HuH-7.5 (cell line): ENCODE measurements at places on chromosomes 7 and 10.

DNA sequence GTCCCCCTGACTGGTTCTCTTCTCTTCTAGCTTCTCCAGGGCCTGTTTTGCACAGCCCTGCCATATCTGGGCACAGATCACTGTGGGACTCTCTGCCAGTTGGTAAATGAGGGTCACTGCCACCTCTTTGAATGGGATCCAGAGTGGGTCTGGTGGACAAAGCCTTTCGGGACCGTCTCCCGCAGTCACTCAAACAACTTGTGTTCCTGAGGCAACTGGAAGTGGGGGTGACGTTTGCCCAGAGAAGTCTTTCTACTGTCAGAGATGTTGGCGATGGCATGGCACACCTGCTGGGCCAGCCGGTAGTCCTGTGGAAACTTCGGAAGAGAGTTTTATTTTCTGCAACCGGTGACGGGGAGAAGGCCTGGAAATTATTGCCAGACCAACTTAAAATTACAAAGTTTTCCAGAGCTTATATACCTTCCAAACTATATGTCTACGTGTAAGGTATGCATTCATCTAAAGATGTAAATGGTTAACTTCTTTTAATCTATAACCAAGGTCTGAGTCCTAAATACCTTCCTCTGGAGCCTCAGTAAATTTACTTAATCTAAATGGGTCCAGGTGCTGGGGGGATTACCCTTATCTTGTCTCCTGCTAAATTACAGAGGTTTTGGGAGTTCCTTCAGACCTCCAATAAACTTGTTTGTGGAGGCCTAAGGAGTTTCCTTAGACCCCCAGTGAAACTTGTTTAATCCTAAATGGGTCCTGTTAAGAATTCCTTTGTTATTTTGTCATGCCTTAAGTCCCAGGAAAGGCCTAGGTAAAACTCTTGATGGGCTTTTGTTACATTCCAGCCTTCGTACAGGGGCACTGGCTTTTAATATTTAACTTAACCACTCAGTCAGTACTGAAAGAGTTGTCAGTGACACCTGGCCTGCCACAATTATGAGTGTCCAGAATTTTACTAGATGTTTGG lies 94.0 kb downstream of the NPSR1 start:
- no peak for DNase-seq

DNA sequence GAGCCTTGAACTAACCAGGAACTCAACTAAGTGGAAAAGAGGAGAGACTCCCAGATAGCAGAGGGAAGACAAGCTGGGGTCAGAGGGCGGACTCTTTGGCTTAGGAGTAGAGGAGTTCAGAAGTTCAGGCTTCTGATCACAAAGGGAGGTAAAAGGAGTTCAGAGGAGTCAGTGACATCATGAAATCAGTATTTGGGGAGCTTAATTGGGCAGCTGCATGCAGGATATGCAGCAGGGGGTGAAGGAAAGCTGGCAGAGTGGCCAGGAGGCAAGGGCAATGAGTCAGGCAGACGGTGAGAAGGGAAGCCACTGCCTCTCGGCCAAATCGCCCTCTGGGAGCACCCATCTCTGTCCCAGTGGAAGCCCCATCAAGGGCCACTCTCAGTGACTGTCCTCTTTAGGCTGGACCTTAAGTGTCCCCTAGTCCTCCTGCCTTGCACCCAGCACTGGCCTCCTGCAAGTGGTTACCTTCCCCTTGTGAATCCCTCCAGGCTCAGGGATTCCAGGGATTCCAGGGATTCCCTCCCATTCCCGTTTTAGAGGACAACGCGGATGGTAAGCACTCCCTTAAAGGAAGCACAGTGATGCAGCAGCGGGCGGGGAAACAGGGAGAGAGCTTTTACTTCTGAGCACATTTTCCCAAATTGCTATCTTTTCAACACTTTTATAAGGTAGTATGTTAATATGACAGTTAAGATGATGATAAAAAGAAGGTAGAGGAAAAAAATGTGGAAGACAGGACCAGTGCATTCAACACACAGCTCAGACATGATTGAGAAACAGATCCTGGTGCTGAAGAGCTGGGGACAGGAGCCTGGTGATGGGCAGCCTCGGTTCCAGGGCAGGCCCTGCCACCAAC lies 72.6 kb downstream of the KCNMA1 start:
- DNase-seq = no peak

DNA sequence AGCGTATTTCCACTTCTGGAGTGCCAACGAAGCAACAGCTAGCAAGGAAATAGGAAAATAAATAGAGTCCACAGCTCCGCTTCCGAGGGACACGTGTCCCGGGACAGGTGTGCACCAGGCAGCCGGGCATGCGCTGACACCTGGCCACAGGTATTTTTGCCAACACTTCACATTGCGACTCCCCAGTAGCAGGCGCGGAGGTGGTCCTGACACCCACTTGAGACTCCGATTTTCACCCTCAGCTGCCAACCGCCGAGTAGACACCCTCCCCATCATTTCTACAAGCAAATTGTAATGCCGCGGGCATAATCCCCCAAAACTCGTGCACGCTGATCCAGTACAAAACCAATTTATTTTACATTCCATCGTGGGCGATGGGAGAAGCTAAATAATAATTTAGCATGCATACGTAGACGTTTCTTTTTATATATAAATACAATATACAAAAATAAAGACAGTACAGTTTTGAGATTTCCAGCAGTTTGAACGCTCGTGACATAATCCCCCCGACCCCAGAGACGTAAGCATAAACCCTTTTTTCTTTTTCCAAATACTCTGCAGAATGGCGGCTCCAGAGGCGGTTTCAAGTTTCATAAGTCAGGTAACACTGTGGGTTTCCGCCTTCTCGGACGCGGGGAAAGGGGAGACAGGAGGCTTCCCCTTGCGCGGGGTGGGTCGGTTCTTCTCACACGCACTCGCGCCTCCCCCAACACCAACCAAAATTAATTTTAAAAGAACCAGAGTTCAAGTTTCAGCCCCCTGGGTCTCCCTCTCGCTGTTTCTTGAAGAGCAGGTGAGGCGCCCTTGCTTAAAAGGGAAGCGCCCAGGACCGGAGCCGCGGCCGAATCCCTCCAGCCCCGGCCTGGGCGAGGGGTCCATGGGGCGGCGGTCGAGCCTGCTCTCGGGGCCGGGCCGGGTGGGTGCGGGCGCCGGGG lies 5.7 kb downstream of the MNX1 start:
- no peak for DNase-seq

GRCh38 chr10:98457721-98458120 lies 11.0 kb upstream of the HPS1 start:
- DNase-seq = no peak

DNA sequence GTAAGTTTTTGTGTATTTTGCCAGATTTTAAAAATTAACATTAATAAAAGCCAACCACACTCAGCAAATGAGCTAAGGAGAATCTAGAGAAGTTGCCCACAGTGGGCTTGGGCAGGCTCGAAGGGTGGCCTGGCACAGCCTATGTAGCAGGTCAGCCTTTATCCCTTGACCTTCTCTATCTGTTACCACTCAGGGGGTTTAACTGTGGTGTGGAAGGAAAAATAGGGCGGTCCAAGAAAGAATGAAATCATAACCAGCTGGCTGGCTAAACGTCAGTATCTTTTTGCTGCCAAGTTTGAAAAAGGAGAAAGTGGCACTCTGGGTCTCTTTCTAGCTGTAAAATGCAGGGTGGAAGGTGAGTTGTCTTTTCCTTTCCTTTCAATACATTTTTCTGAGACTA lies 130.3 kb upstream of the ASAH2 start:
- no peak for DNase-seq

- DNase-seq = no peak
Observed at GRCh38 chr10:96501985-96502384, 11.7 kb downstream of the TLL2 start.

DNA sequence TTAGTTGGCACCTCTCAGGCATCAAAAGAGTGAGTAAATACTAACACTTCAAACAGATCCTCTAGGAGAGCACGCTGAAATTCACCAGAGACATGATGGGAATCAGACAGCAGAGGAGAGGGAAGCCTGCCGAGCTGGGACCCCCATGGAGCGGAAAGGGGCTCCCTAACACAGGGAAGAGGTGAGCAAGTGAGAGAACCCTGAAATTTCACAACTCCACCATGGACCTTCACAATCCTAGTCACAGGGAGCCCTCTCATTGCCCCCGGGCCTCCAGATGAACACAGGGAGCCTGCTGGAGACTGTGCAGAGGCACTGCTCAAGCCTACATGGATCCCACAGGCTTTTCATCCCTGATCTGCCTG lies 59.2 kb upstream of the ANTXRL start:
- no peak for DNase-seq

DNA sequence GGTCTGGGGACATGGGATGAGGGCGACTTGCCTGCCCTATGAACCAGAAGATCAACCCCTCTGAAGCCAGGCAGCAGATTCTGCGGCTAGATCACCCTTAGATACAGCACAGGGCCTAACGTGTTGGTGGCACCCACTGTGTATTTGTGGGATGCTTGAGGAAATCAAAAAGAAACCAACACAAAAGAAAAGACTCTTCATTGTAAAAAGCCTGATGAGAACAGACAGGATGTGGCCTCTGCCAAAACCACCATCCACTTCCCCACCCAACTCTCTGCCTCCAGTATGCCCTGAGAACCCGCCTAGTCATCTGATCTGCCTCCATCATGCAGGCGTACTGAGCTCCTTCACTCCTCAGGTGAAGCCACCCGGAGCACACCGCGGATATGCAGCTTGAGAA lies 97.2 kb upstream of the INSYN2A start:
- no peak for DNase-seq

DNA sequence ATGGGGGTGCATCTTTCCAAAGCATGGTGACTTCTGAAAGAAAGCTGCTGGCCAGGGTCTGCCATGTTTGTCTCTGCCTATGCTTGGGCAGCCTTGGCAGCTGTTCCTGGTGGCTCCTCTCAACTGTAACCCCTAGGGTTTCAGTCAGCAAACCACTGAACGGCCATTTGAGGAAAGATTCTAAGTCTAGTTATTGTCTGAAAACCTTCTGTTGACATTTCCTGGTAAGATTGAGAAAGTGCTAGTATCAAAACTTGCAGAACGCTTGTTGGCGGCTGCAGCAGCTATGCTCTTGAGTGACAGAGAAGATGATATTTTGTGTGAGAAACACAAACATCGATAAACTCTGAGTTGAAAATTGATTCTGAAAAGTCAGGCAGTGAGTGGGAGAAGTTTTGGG lies 523.1 kb downstream of the LRMDA start:
- DNase-seq = no peak

GRCh38 chr10:93757801-93758507 lies at the start of gene LGI1:
Gene LGI1, plus strand, starts transcription at chr10:93757936. Its CDS starts 209 bp downstream, at chr10:93758145.
- no peak for DNase-seq

DNA sequence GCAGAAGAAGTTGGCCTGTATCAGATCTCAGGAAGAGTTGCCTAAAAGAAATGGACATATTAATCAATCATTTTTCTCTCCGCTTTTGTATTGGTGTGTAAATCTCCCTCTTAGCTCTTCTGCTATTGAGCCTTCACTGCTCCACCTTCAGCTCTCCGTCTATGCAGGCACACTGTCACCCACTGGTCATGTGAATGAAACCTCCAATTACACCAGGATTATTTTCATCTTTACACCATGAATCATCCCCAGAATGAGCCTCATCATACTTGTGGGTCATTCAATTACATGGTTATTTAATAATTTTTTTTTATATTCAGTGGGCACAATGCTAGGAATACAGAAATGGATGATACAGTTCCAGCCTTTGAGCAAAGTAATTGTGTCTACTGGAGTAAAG lies 92.6 kb downstream of the LRRC4 start:
- no peak for DNase-seq

DNA sequence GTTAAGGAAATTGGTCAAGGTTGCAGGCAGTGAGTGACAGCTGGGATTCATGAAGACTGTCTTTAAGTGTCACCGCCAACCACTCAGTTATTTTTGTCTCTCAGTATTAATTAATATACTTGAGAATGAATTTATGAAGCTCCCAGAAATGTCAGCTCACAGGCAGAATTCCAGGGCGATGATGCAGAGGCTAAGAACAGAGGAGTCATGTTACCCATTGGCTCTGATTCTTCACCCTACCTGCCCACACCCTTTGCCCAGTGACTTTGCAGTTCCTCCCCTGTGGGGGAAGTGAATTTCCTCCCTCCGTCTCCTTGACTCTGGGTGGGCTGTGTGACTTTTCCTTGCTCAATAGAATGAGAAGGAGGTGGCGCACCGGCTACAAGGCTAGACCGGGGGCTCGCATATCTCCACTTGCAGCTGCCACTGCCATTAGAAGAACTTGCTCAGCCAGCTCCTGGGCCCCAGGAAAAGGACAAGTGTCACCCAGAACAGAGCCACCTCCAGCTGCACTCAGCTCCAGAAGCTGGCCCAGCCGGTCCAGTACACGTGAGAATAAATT lies 157.1 kb upstream of the PRKCQ start:
- DNase-seq = no peak

DNA sequence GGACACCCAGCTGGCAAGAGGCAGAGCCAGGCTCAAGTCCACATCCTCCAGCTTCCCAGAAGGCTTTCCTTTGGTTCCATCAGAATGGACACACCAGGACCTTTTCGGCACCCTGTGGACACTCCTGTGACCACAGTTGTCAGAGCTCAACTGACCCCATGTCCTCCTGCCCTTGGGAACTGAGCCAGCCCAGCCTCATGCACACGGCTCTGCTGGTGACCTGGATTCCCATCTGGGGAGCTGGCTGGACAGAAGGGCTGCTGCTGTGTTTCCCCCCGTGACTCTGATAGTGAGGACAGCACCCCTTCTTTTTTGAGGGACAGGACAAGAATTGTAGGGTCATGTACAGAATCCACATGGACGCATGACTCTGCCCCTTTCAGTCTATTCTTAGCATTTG lies 289.2 kb downstream of the WDR37 start:
- DNase-seq = no peak

DNA sequence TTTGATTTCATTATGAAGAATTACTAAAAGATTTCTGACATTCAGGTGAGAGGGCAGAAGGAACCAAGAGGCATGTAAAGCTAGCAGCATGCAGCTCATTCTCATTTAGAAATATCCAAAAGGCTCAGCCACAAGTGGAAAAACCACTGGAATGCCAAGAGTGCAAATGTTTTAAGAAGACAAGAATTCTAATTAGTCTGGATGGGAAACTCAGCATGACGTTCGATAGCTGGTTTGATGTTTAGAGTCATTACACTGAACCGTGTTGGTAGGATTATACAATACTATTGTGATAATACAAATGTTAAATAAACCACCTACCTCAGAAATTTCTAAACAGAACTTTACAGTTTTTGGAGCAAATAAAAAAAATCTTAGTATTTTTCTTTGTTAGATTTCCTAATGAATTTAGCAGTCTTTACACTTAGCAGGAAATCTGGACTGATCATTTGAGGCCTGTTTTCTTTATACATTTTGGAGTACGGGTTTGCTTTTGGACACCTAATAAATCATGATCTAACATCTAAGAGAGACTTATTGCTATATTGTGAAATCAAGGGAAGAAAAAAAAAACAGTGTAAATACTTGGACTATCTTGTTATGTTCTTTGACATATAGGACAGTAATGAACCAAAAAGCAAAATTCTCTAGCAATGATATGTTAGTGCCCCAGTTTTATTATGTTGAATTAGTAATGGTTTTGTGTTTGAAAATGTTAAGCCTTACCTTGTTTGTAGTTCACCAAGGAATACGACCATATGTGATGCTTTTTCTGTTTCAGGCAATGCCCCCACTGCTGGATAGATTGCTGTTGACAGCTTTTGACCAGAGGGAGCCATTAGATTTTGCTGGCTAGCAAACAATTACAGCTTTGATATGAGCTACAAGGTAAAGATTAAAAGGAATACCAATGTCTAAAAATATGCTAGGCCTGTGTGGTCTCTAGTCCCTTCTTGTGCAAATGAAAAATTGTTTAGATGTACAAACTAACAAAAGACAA lies 354.1 kb upstream of the SEMA3A start:
- no peak for DNase-seq
